ENCODE measurements at places on chromosomes 1 and 21.

- no peak for DNase-seq
Measured at GRCh38 chr1:107358619-107359327, 217.9 kb downstream of the NTNG1 start.

- DNase-seq, result no peak
Measured at GRCh38 chr1:236222632-236223031, 59.1 kb downstream of the ERO1B start.

DNA sequence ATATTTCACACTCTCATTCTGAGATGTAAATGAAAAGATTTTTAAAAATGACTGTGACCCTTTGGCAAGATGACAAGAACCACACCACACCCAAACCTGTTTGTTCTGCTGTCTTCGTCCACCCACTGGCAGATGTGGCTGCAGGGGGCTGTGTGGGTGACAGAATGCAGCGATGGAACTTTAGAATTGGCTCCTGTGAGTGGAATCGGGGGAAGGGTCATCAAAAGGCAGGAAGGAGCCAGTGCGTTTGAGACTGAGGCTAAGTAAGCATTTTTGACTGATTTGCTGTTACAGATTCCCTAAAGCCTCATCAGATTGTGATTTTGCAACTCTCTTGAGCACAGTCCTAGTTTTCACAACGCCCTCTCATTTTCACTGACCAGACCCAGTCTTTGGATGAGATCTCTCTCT is 111.2 kb upstream of the ADGRL2 start:
- DNase-seq, result peak; percentile 85

GRCh38 chr1:171884475-171884874 is 43.2 kb downstream of the DNM3 start:
- no peak for DNase-seq

DNA sequence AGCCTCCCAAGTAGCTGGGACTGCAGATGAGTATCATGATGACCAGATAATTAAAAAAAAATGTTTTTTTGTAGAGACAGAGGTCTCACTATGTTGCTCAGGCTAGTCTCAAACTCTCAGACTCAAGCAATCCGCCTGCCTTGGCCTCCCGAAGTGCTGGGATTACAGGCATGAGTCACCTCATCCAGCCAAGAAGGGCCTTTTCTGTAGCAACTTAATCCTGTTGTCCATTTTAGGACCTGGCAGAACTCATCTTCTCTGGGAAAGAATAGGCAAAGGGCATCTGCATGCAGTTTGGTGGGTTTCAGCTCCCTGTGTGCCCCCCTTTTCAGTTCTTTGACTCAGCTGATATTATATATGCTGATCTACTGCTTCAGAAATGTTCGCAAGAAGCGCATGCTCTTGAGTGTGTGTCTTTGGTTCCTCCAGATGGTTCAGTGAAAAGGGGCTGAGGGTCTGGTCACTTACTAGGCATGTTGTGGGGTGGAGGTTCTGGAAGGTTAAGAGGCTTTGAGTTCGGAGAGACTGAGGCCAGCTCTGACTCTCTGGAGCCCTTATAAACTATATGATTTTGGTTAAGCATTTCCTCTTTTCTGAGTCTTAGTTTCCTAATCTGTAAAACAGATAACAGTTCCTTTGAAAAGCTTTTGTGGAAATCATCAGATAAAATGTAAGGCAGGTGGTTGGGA is 19.4 kb upstream of the SRSF4 start:
- DNase-seq, result peak; percentile 45

- peak; percentile 68 for DNase-seq
Measured at GRCh38 chr1:89261926-89262515, 10.6 kb downstream of the GBP5 start.

All from fibroblast of skin of right biceps (primary cell).